ENCODE measurements at places on chromosomes 13 and 19. TPM values are rescaled to one million over a fixed set of nuclear protein-coding genes. Genes with fewer than 3 reads are reported as not detected.

The PDCD5 gene
- 66.9 TPM for polyA plus RNA-seq

DNA sequence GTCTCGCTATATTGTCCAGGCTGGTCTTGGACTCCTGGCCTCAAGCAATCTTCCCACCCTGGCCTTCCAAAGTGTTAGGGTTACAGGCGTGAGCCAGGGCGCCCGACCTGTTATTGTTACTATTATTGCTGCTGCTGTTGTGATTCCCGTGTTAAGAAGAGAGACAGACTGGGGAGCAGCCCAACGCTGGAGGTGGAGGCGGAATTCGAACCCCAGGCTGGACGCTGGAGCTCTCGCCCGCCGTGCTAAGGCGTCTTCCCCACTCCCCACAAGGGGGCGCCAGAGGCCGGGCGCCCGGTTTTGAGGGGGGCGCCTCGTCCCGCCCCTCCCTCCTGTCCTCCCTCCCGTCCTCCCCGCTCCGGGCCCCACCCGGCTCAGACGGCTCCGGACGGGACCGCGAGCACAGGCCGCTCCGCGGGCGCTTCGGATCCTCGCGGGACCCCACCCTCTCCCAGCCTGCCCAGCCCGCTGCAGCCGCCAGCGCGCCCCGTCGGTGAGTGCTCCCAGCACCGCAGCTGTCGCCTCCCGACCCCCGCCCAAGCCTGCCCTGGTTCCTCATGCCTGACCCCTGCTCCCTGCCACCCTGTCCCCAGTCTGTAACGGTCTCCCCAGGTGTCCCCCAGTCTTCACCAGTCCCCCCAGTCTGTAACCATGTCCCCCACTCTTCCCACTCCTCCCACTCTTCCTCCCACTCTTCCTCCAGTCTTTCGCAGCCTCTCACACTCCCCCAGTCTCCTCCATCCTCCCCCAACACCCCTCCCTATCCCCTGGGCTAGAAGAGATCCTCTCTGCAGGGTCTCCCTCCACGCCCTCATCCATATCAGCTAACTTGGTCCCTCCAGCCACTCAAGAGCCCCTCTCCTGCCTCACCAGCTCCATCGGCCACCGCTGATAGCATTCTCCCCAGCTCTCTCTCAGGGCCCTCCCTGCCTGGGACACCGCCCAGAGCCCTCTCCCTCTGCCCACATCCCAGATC, at the start of gene EHD2:
Gene EHD2, plus strand, starts transcription at position 377 of the 976 bp plus-strand sequence. CDS start 3,191 bp downstream, outside the sequence.
- DNase-seq: no peak

- no peak for DNase-seq
These were observed 37.6 kb upstream of the FFAR2 start for GRCh38 chr19:35410487-35410886.

DNA sequence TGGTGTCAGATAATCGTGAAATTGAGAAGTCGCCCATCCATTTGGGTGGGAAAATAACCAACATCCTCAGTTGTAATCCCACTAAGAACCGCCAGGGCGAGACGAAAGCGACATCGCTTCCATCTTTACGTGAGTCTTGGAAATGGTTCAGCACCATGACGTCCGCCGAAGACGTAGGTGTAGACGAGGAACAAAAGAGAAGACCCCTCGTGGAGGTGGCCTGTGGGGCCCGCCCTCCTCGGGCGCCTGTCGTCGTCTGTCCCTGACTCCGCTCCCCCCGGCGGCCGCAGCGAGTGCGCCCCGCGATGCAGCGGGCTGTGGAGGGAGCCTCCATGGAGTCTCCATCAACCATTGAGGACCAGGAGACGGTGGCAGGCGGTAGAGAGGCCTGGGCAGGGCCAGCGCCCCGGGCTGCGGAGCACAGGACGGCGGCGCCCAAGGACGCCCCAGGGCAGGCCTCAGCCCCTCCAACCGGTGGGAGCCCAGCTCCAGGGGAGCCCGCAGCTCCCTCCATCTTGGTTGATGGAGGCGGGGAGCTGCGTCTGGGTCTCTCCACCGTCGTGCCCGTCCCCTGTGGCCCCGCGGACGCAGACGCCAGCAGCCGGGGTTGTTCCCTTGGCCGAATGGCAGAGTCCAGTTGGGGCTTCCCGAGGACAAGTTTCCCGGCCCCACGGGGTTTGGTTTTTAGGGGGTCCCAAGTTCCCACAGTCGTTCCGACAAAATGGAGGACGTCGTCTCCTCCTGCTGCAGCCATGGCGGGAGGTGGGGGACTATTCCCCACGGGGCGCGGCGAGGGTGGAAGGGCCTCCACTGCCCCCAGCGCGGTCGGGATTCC, 990 bp upstream of the ZMYM2 start:
- DNase-seq: no peak

GRCh38 chr13:20721454-20722357, 18.2 kb downstream of the IL17D start:
- no peak for DNase-seq

All from BJ (cell line).